ENCODE measurements at places on chromosomes 16 and 17.
A peak's percentile ranks its signal among the peaks of the same experiment; 100 is the strongest.

GRCh38 chr17:4771519-4772234, at the start of gene TM4SF5:
Gene TM4SF5, plus strand, starts transcription at chr17:4771886. Its CDS starts 37 bp downstream, at chr17:4771923.
- no peak for DNase-seq

- no peak for DNase-seq
Observed at GRCh38 chr16:82293671-82294070, 123.6 kb upstream of the MPHOSPH6 start.

DNA sequence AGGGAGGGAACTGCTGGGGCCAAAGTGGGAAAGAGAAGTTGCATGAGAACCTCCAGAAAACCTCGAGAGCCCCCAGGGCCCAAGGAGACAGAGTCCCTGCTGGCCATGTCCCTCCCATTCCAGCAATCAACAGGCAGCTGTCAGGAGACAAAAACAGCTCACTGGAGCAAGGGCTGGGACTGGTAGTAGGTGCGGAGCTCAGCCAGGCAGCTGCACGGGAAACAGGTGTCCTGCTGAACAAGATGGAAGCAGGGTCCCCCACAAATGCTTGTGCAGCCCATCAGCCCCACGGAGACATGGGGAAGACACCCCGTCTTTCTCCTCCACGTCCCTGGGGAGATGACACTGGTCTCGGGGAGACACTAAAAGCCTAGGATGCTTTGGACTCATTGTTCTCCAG, 34.5 kb downstream of the SDK2 start:
- DNase-seq, result no peak

DNA sequence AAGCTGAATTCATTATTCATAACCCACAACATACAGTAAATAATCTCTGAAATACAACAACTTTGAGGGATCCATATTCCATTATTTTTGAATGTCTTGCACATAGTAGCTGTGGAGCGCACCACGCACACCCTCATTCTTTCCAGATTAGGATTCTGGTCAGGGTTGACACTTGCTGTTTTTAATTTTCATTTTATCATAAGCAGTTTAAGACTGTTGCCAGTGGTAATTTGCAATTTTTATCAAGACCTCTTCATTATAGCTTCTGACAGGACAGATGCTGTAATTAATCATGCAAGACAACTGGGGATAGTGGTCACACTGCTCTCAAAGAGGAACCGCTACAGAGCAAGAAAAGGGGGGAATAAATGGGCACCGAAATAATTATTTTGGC, 109.7 kb downstream of the TOX3 start:
- DNase-seq, result no peak

DNA sequence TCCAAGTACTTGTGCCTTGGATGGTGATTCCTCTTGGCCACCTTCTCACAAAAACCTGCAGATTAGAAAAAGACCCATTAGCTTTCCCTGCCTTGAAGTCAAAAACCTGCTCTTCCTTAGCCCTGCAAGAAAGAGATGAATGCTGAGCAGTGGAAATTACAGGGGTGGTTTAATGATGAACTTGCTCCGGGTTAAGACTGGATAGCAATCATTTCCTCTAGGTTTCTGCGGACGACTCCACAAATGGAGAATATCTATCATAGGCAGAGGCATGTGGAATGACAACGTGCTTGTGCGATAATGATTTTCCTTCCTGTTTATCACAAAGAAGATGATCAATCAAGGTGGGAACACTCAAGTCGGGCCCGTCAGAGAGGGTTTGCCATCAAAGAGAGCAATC, 201.2 kb upstream of the ERCC4 start:
- DNase-seq, result no peak

DNA sequence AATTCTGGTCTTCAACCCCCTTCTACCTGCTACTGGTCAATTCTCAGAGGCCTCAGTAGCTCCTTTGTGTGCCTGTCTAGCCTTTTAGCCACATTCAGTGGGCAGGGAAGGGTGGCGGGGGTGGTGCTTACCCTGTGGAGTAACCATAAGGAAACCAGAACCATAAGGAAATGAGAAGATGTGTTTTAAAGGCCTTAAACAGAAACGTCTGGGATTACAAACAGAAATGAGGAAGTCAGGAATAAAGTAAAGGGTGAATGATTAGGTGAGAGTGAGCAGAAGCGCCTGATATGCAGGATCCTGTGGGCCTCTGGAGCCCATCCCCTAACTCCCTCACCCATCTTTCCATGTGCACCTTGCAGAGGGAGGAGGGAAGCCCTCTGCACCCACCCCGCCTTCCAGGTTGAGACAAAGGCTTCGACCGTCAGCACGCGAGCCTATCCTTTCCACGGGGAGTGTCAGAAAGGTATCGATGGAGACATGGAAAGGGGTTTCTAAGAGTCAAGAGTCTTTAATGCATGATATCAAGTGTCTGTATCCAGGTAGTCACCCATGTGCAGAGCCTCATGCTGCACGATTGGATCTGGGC, 20.4 kb downstream of the KIAA0513 start:
- DNase-seq, result no peak

GRCh38 chr17:38942696-38943334, 17.4 kb downstream of the LASP1NB start:
- no peak for DNase-seq

GRCh38 chr16:49670627-49671026, 185.3 kb downstream of the ZNF423 start:
- no peak for DNase-seq

GRCh38 chr17:1471911-1472821, 16.1 kb upstream of the CRK start:
- DNase-seq, result no peak

- no peak for DNase-seq
Observed at GRCh38 chr17:82121246-82121645, 23.2 kb upstream of the FASN start.

DNA sequence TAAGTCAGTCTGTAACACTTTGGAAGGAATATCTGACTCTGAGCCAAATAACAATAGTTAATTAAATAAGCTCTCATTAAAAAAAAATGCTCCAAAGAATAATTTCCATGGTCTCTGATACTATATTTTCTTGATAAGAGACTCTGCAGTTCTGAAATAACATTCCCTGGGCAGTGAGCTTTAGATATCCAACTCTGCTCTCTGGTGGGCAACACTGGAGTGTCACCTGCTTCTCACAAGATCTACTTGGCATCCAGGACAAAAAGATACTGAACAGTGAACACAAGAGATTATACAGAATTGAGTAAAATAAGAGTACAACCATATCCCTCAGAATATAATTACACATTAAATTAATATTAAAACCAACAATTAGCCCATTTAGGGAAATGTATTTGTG, 13.7 kb downstream of the BLMH start:
- DNase-seq, result peak; percentile 8

DNA sequence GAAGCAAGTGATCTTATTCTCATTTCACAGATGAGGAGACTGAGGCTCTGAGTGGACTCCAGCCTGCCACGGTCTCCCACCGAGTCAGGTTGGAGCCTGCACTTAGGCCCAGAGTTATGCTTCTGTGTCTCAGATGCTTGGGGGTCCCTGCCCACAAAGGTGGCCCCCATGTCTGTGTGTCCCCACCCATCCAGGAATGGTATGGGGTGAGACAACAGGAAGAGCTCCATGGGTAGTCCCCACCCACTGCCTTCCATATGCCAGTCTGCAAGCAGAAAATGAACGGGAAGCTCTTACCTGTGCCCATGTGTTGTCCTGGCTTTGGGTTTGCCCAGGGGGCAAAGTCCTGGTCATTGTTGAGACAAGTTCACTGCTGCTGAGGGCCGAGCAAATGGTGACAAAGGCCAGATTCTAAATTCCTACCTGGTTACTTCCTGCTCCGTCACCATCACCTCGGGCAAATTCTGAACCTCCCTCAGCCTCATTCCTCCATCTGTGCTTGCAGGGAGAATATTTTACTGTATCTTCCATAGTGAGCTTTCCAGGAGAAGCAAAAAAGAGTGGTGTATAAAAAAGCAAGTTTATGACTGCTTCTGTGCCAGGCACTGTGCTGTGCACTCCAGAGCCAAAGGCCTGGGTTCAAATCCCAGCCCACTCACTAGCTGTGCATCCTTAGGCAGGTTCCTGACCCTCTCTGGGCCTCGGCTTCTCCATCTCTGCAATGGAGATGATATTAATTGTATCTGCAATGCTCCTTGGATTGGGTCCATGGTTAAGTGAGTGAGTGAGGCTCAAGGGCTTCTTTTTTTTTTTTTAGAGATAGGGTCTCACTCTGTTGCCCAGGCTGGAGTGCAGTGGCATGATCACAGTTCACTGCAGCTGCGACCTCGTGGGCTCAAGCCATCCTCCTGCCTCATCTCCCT, 9.3 kb downstream of the IL4R start:
- no peak for DNase-seq

GRCh38 chr16:85552980-85553435, 60.1 kb upstream of the GSE1 start:
- DNase-seq, result no peak

- DNase-seq, result no peak
Observed at GRCh38 chr16:57531635-57532265, 4.6 kb downstream of the CCDC102A start.

GRCh38 chr17:27959382-27959709, 66.2 kb upstream of the LYRM9 start:
- no peak for DNase-seq

GRCh38 chr16:29898135-29898803, 1.1 kb downstream of the SEZ6L2 start:
- no peak for DNase-seq

DNA sequence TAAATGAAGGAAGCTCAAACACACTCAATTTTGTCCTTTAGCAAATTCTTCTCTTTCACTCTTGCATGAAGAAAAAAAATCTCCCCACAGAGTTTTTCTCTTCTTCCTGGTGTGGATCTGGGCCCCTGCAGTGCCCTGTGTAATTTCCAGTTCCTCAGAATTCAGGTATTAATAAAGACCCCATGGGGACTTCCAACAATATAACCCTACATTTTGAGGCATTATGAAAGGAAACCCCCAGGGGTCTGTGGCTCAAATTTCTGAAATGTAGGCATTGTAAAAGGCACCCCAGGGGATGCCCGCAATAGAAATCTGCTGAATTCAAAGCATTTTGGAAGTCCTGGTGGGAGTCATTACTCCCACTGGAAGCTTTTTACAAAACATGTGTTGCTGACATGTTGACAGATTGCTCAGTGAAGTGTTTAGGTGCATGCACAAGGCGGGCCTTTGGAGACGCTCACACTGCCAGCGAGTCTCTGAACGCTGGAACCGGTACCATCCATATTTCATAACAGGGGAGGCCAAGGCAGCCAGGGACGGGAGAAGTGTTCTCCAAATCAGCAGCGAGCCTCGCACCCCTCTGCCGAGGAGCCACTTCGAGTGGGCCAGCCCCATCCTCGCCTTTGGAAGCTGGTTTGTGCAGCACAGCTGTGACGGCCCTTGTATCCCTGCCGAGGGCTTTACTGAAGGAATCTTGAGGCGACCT, 154.0 kb downstream of the ZNF423 start:
- DNase-seq, result no peak

- DNase-seq, result no peak
Observed at GRCh38 chr17:44137891-44138709, 3.6 kb upstream of the HROB start.

GRCh38 chr17:68238164-68238870, 9.5 kb upstream of the AMZ2 start:
- DNase-seq, result peak; percentile 47

- no peak for DNase-seq
Observed at GRCh38 chr17:58202859-58203258, 10.3 kb downstream of the EPX start.

DNA sequence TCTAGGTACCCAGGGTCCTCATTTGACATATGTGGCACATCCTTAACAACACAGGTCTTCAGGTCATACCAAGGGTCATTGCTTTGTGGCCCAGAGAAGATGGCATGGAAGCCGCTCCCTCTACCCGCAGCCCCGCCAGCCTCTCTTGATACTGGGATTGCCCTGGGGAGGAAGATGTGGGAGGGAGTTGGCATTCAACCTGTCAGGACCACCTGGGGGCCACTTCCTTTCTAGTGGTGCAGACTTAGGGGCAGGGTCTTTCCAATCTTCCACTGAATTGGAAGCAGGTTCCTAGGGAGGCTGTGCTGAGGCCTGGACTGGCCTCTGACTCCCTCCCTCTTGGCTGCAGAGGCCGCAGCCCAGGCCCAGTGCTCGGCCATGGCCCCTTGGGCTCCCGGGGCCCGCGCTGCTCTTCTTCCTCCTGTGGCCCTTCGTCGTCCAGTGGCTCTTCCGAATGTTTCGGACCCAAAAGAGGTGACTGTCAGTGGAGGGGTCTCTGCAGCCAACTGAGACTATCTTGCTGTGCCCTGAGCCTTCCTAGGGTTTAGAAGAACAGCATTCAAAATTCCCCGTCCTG, 5.1 kb upstream of the HEXIM1 start:
- DNase-seq, result no peak

DNA sequence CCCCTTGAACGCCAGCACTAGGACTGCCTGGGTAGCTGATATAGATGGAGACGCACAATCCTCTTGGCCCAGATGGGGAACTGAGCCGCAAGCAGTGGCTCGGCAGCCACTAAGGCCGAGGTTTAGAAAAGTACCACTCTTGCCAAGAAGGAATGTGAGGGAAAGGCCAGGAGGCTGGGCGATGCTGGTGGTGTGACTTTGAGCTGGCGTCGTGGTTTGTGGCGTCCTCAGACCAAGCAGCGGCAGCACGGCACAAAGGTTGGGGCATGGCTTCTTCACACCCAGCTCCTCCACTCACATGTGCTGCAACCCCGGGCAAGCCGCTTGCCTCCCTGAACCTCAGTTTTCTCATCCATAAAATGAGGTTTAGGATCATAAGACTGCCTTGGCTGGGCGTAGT, 15.6 kb downstream of the DCAKD start:
- no peak for DNase-seq

DNA sequence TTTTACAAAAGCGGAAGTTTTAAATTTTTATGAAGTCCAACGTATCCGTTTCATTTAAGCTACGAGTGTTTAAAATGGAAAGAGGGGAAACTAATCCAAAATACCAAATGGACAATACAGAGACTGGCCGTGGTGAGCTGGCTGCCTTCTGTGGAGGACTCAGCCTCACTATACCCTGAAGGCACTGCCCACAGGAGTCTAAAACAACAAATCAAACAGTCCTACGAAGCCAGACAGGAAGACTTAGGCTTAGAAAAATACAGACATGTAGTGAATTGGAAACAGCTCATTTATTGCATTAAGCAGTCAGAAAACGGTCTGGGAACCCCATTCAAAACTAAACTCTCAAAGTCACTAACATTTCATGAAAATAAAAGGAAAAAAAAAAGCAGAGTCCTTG, 75.1 kb downstream of the CYTH1 start:
- no peak for DNase-seq

DNA sequence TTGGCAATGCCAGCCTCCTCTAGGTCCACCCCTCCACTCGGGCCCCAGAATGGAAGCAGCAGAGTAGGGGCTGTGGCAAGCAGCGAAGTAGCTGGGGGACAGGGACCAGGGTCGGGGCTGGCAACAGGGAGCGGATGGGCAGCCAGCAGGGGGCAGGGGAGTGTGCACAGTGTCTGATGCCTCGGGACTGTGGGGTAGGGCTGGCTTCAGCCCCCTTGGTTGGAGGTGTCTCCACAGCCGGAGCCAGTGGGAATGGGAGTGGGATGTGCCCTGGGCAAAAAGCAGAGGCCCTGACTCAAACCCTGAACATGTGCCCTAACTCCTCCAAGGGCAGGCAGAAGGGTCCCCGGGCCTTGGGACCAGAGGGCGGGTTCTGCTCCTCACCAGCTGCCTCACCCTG, 18.5 kb upstream of the ARHGAP27 start:
- DNase-seq, result no peak
